ENCODE measurements at places on chromosomes 11 and 22.

GRCh38 chr11:46457659-46458424, 66.3 kb upstream of the CHRM4 start:
- DNase-seq = no peak

DNA sequence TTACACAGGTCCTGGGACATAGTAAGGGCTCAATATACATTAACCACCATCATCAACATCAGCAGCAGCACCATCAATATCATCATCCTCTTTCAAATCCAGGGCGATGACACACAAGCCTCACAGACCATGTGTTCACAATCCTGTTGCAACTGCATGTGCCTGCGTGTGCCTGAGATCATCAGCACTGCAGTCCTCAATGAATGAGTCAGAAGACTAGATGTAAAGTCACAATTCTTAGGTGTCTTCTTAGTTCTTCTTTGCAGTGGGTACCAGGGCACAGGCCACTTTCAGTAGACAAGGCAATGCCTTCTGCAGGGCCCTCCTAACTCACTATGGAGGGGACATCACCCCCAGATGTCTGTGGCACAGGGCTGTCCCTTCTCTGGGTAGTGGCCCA, 111.1 kb downstream of the MYO18B start:
- no peak for DNase-seq

DNA sequence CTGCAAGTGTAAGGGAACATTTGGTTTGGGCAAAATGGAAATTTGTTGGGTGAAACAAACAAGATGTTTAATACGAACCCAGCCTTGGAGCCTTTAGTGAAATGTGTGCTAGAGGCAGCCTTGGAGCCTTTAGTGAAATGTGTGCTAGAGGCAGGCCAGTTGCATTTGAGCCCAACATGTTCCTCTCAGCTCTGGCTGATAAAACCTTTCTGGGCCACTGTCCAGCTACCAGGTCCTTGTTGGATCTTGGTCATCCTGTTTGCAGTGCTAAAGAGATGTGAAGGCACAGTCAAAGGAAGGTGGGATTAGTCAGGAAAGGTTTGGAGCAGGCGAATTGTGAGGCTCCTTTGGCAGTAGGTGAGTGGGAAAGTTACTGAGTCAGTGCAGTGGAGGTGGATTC, 48.9 kb downstream of the CEP164 start:
- DNase-seq = no peak

DNA sequence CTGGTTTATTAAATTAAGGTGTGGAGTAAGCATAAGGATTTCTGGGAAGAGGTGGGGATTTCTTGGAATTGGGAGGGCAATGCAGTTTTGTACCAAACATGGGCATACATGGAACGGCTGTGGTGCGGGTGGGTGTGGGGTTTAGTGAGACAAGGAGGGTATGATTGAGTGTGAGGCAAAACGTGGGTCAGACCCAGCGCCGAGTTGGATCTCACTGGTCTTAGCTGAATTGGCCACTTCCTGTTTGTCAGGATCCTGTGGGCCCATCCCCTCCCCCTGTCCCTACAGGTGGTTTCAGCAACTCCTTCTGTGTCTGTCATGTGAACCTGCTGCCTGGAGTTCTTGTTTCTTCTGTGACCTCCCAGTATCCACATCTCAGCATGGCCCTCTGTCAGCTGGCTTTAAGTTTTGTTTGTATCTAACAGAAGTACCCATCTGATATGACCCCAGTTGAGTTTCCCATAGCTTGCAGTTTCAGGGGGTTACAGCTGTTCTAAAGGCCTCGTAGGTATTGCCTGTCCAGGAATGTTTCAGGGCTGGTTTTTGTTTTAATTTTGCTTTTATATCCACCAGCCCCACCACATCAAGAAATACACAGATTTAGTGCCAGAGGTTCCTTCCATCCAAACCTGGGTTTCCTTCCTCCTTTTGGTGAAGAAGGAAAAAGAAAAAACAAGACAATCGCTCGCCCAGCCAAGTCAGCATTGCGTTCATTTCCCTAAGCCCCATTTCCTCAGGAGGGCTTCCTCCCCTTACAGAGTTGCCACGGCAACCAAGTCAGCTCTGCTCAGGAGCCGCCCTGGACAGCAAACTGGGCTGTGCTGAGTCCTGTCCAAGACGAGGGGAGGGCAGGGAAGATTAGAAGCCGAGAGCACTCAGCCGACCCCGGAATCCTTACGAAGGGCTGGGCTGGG, 6.0 kb downstream of the APOL1 start:
- no peak for DNase-seq

GRCh38 chr22:20956258-20957101, 10.6 kb upstream of the AIFM3 start:
- DNase-seq = no peak

GRCh38 chr22:20212754-20213699, 55.1 kb downstream of the RTN4R start:
- no peak for DNase-seq

DNA sequence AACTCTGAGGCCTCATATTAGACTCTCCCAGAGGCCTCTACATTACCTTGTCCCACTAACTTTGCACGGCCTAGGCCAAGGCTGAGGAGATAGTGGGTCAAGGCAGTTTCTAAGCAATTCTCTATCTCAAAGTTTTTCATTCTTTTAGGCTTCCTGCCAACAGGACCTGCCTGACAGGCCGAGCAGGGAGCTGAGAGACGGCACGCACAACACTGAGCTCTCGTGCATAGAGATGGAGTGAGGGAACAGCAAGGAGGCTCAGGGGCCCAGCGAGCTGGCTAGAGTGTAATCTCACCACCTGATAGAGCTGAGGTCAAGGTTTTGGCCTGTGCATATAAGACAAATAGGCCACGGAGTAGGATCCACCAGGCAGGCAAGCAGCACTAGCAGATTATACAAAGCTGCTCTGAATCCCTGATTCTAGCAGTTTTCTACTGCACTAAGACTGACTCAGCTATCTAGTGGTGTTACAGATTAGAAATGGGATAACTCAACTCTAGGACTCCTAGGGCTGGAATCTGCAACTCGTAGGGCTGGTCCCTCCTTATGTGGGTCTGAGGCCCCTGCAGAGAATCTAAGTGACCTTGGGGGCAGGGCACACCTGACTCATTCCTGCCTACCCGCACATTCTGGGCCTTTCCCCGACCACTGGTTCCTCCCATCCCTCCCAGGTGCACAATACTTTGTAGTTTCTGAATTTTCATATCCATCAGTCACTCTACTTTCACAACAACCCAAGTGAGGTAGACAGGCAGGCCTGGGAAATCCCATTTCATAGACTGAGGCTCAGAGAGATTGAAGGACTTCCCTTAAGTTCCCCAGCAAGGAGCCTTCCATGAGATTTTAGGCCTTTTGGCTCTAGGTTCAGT, 1.7 kb downstream of the CYB5R2 start:
- DNase-seq = no peak

Data from activated CD8-positive, alpha-beta memory T cell treated with anti-CD3 and anti-CD28 coated beads for 1 hour (primary cell).